ENCODE measurements at places on chromosomes 6 and 20. TPM values are rescaled to one million over a fixed set of nuclear protein-coding genes. Genes with fewer than 3 reads are reported as not detected.

The LY6G5B gene
- 5.7 TPM for total RNA-seq

The C20orf141 gene
- total RNA-seq: not detected

The PPP1R3G gene
- 0.36 TPM for total RNA-seq

The MROH8 gene
- 1.5 TPM for total RNA-seq

The NHLRC1 gene
- total RNA-seq: 2.3 TPM

The SIRPB1 gene
- total RNA-seq: 0.14 TPM

The PDE7B gene
- 64.5 TPM for total RNA-seq

The GLP1R gene
- not detected for total RNA-seq

The NHSL1 gene
- total RNA-seq: 45.9 TPM

The AVP gene
- not detected for total RNA-seq

The SIRPB2 gene
- total RNA-seq: 0.79 TPM

The HMGCLL1 gene
- not detected for total RNA-seq

The IP6K3 gene
- not detected for total RNA-seq

The NNAT gene
- total RNA-seq: not detected

The FKBP1C gene
- 2.3 TPM for total RNA-seq

The MLN gene
- total RNA-seq: not detected

The HAO1 gene
- total RNA-seq: not detected

The CST2 gene
- not detected for total RNA-seq

The CAGE1 gene
- under 0.01 TPM for total RNA-seq

Measured in thoracic aorta endothelial cell (primary cell).